ENCODE measurements at places on chromosomes 11 and 22. TPM values are rescaled to one million over a fixed set of nuclear protein-coding genes. Genes with fewer than 3 reads are reported as not detected.

IL17REL gene
- 0.31 TPM for polyA plus RNA-seq

MFRP gene
- polyA plus RNA-seq = 0.01 TPM

JHY gene
- 7.5 TPM for polyA plus RNA-seq

CADM1 gene
- 32.7 TPM for polyA plus RNA-seq

MCAM gene
- 50.4 TPM for polyA plus RNA-seq

TTLL8 gene
- not detected for polyA plus RNA-seq

CATSPERZ gene
- polyA plus RNA-seq = 0.15 TPM

NXPE2 gene
- polyA plus RNA-seq = 0.06 TPM

- H3K36me3 ChIP-seq = peaks cover 14% of the 10 kb centered on the region
- peaks cover 24% of the 10 kb centered on the region for H3K4me1 ChIP-seq
- H3K4me3 ChIP-seq = peak overlapping the region; percentile 20
- H3K27me3 ChIP-seq = no peaks in the 10 kb centered on the region
- peak overlapping the region; percentile 74 for H3K27ac ChIP-seq
- DNase-seq = peak; percentile 52
These were observed 72.9 kb downstream of the PISD start for GRCh38 chr22:31588970-31589675.

GRCh38 chr11:68159161-68159560, 38.0 kb upstream of the CHKA start:
- no peaks in the 10 kb centered on the region for H3K27me3 ChIP-seq
- peaks cover 43% of the 10 kb centered on the region for H3K36me3 ChIP-seq
- no peak overlapping the region for H3K27ac ChIP-seq

DNA sequence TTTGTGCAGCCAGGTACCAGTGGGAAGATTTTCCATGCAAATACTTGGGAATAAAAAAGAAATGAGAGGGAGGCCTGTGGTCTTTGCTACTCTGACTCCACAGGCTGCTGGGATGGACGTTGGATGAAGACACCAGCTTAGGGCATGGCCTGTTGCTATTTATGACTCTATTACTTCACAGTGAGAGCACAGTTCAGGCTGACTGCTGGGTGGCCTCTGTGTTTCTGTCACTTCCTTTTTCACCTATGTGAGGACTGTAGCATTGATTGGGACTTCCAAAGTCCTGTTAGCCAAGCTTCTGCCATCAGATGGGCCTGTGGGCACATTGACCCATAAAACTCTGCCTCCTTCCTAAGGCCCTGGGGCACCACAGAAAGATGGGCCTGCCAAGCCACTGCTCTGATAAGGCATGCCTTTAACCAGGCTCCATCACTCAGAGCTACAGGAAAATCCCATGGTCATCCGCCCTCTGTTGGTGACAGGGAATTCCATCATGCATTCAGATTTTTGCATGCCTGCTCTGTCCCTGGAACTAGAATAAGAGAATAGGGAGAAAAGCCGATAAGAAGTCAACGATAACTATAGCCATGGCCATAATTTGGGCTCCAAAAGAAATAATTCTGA, 64.6 kb downstream of the KCNJ1 start:
- no peaks in the 10 kb centered on the region for H3K4me1 ChIP-seq
- no peak overlapping the region for H3K4me3 ChIP-seq
- H3K36me3 ChIP-seq = no peaks in the 10 kb centered on the region
- peak; percentile 7 for DNase-seq
- H3K27me3 ChIP-seq = peaks cover 19% of the 10 kb centered on the region
- no peak overlapping the region for H3K27ac ChIP-seq

DNA sequence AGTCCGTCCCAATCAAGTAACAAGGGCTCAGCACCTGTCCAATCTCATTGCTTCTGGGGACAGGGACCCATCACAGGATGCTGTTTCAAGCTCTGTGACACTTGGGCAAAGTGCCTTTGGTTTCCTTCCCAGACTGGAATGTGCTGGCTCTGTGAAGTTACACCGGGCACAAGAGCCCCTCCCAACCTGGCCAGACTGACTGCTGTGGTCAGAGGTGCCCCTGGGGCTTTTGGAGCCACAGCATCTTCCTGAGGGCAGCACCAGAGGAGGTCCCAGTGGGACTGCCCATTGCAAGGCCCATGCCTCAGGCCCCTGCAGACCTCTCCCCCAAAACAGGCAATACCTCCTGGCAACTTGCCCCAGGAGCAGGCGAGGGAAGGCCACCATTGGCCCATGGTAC, 155.2 kb upstream of the GRK3 start:
- no peaks in the 10 kb centered on the region for H3K36me3 ChIP-seq
- peaks cover 4% of the 10 kb centered on the region for H3K4me1 ChIP-seq
- H3K27ac ChIP-seq = no peak overlapping the region
- H3K4me3 ChIP-seq = no peak overlapping the region

DNA sequence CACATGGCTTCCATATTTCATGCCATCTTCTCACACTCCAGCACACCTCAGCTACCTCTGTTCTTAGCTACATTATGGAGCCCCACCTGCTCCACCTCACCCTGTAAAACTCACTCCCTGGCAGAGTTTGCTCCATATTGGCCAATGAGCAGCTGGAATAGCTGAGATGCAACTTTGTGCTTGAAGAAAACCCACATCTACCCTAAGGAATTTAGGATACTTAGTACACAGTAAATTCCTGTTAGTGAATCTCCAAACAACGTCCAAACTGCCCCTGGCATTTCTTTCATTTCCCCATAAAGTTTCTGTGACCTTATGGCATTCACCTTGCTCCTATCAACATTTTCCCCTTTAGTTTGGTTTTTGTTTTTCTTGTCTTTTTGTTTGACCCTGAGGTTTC, 2.2 kb upstream of the VWCE start:
- DNase-seq = no peak
- no peak overlapping the region for H3K27ac ChIP-seq
- no peak overlapping the region for H3K4me3 ChIP-seq
- H3K27me3 ChIP-seq = peaks cover 12% of the 10 kb centered on the region
- H3K4me1 ChIP-seq = peaks cover 32% of the 10 kb centered on the region

DNA sequence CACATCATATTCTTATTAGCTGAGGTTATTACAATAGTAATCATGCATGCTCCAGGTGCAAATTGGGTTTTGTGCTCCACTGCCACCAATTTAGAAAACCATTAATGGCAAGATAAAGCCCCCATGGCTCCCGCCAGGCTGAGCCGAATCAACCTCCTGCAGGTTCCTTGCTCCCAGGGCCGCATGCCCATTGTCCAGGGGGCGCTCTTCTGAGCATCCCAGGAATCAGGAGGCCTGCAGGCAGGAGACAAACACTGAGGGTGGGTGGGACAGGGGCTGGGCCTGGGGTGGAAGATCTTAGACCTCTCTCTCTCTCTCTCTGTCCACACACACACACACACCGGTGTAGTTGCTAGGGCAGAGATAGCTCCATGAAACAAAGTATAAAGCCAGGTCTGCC, 57.4 kb downstream of the BUD13 start:
- no peaks in the 10 kb centered on the region for H3K36me3 ChIP-seq
- no peak for DNase-seq
- H3K4me3 ChIP-seq = no peak overlapping the region
- peaks cover 7% of the 10 kb centered on the region for H3K27me3 ChIP-seq
- peaks cover 13% of the 10 kb centered on the region for H3K4me1 ChIP-seq
- no peak overlapping the region for H3K27ac ChIP-seq

GRCh38 chr11:86571273-86571948, 101.0 kb downstream of the ME3 start:
- H3K27ac ChIP-seq = no peak overlapping the region
- no peaks in the 10 kb centered on the region for H3K36me3 ChIP-seq
- no peaks in the 10 kb centered on the region for H3K27me3 ChIP-seq
- H3K4me1 ChIP-seq = peaks cover 7% of the 10 kb centered on the region

- no peaks in the 10 kb centered on the region for H3K27me3 ChIP-seq
- DNase-seq = no peak
- H3K27ac ChIP-seq = no peak overlapping the region
- peaks cover 2% of the 10 kb centered on the region for H3K4me1 ChIP-seq
These were observed 7.0 kb upstream of the GAB2 start for GRCh38 chr11:78424334-78425270.

DNA sequence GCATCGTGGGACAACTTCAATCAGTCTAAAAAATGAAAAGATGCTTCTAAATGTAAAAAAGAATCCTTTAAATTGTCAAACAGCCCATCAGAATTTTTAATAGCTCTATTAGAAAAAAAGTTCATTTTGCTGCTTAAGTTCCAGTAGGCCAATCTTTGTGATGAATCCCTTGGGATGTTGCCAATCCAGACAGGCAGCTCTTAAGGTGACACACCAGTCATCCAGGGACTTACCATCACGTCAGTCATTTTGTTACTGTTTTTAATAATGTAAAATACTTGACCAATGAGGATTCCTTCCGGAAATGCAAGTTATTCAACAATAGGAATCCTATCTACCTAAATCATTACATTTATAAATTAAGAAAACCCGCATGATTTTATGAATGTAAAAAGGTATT, 47.8 kb upstream of the TMEM45B start:
- H3K4me3 ChIP-seq = no peak overlapping the region
- no peaks in the 10 kb centered on the region for H3K27me3 ChIP-seq
- no peaks in the 10 kb centered on the region for H3K36me3 ChIP-seq
- DNase-seq = no peak
- peak overlapping the region; percentile 76 for H3K27ac ChIP-seq

GRCh38 chr11:69587454-69588090, 53.4 kb upstream of the CCND1 start:
- DNase-seq = no peak
- no peaks in the 10 kb centered on the region for H3K36me3 ChIP-seq
- H3K4me1 ChIP-seq = no peaks in the 10 kb centered on the region

DNA sequence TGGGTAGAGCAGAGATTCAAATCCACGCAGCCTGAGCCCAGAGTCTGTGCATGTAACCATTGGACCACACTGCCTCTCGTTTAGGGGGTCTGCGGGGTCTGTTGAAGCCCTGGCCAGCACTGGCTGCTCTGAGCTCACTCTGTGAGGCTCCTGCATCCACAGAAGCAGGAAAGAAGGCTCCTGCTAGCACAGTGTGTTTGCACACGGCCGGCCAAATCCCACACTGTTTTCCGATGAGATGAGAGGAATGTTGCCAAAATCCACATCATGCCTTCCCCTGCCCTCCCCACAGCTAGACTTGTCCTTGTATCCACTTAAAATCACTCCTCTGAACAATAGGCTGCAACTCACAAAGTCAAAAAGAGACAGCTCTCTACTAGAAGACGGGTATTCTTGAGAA, 10.6 kb upstream of the SLC22A12 start:
- H3K27ac ChIP-seq = no peak overlapping the region
- no peak overlapping the region for H3K4me3 ChIP-seq
- no peak for DNase-seq
- H3K4me1 ChIP-seq = peaks cover 13% of the 10 kb centered on the region
- no peaks in the 10 kb centered on the region for H3K36me3 ChIP-seq
- no peaks in the 10 kb centered on the region for H3K27me3 ChIP-seq

GRCh38 chr11:99979042-99979441, 708.0 kb upstream of the ARHGAP42 start:
- H3K4me3 ChIP-seq = no peak overlapping the region
- H3K27ac ChIP-seq = no peak overlapping the region
- no peaks in the 10 kb centered on the region for H3K27me3 ChIP-seq

DNA sequence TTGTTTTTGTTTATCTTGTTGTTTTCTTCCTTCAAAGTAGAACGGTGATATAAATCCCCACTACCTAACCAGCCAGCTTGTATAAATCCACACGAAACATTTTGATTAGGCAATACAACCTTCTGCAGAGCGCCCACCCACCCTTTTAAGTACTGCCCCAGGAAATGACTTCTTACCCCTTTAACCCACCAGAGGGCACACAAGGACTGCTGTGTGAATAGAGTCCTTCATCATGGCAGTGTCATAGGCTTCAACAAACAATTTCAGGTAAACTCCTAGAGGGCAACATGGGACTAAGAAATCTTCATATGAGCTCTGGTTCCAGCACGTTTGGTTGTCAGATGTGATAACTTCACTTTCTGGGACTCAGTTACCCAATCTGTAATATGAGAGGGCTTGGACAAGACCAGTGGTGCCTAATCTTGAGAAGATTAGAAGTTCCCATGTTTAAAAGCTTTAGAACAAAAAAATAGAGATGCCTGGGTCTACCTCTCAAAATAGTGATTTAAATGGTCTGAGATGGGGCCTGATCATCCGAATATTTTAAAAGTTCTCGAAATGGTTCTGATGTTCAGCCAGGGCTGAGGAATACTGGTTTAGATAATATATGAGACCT, 56.1 kb downstream of the PIWIL4 start:
- DNase-seq = peak; percentile 73
- H3K27ac ChIP-seq = no peak overlapping the region

GRCh38 chr22:31911565-31912406, 32.5 kb upstream of the YWHAH start:
- no peaks in the 10 kb centered on the region for H3K27me3 ChIP-seq
- H3K4me1 ChIP-seq = peaks cover 29% of the 10 kb centered on the region
- H3K4me3 ChIP-seq = no peak overlapping the region
- peaks cover 9% of the 10 kb centered on the region for H3K36me3 ChIP-seq
- peak; percentile 93 for DNase-seq
- no peak overlapping the region for H3K27ac ChIP-seq

DNA sequence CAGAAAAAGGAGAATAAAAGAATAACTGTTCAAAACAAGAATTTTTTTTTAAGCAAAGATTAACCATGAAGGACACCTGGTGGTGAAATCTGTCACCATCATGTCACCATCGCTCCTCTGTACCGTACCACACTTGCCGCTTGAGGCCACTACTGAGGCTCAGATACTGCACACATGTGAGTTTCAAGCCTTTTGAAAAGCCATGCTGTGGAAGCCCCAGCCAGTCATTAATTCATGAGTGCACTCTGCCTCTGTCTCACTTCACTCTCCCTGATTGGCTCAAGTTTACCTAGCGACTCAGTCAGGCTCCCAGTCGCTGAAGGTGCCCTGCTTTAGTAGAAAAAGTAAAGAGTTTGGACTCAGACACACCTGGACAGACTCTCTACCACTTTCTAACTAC, 6.6 kb upstream of the MS4A12 start:
- H3K36me3 ChIP-seq = no peaks in the 10 kb centered on the region
- H3K4me3 ChIP-seq = no peak overlapping the region
- DNase-seq = peak; percentile 5

- no peak overlapping the region for H3K4me3 ChIP-seq
- H3K27me3 ChIP-seq = peaks cover 6% of the 10 kb centered on the region
- peaks cover 8% of the 10 kb centered on the region for H3K4me1 ChIP-seq
- H3K36me3 ChIP-seq = no peaks in the 10 kb centered on the region
- no peak overlapping the region for H3K27ac ChIP-seq
These were observed 541.9 kb upstream of the CADM1 start for GRCh38 chr11:116046127-116046526.

Data from large intestine (tissue), 12 donors.